Esophagus mucosa (tissue), 1 donor: ENCODE measurements at places on chromosomes 2 and 18. TPM values are rescaled to one million over a fixed set of nuclear protein-coding genes. Genes with fewer than 3 reads are reported as not detected.
A peak's percentile ranks its signal among the peaks of the same experiment; 100 is the strongest.

DNA sequence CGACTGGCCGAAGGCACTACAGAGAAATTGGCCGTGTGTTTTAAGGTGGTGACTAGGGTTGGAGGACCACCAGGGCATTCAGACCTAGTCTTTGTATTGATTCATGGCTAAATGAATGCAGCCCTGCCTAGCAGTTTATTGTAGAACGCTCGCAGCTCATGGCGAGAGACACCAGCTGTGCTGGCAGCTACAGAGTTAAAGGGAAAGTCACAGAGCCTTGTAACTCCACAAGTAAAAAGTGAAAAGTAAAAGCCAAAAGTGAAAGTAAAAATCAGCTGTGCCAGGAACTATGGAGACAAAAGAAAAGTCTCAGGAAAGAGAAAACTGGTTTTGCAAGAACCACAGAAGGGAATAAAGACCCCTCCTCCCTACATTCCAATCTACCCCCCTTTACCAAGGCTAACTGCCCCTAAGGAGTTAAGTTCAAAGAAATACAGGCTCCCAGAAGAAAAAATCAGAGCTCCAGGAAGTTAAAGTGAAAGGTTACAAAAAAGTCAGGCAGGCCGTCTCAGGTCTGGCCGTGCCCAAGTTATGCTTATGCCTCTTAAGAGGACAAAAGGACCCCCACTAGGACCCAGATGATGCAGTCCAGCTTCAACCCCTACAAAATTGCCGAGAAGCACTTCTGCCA lies 46.4 kb upstream of the SELENOI start:
- ATAC-seq: peak; percentile 50

GRCh38 chr2:61762292-61762691 lies 91.6 kb downstream of the FAM161A start:
- ATAC-seq: no peak

- ATAC-seq: no peak
Observed at GRCh38 chr2:76711490-76711889, 810.7 kb downstream of the LRRTM4 start.

GRCh38 chr2:85605406-85606115 lies 3.1 kb upstream of the TMEM150A start:
- ATAC-seq: no peak

DNA sequence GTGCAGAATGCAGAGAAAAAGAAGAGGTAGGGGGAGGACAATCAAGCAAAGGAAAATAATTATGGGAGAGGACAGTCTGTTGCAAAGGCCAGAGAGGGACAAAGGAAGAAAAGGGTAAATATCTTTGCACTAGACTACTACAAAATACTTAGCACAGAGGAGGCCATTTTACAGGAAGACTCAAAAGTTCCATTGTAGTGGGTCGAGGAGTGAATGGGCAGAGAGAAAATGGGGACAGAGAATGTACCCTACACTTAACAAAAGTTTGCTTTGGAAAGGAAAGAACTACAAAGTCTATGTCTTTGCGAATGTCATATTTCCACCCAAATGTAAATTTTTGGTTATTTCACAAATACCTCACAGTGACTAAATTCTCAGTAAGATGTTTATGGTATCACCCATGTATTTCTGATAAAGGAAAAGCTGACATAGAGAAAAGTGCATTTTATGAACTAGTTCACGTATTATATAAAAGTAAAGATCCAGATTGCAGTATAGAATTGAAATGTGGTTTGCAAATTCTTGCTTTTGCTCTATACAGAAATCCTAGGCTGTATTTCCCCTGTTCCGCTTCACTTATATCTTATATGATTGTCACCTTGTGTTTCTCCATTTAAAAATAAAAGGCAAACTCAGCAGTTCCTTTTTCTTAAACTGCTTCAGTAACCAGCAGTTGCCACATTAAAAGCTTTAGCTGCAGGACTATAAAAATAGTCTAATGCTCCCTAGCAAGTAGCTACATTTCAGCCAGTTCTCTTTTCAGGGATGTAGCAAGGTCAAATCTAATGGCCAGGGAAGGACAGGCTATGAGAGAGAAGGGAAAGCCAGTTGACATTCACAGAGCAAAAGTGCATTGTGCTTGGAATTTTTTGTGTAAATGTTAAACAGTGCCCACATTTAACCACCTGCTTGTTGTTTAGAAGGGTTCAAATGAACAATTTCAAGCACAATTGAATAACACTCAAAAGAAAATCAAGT lies 79.7 kb upstream of the CYTIP start:
- no peak for ATAC-seq

DNA sequence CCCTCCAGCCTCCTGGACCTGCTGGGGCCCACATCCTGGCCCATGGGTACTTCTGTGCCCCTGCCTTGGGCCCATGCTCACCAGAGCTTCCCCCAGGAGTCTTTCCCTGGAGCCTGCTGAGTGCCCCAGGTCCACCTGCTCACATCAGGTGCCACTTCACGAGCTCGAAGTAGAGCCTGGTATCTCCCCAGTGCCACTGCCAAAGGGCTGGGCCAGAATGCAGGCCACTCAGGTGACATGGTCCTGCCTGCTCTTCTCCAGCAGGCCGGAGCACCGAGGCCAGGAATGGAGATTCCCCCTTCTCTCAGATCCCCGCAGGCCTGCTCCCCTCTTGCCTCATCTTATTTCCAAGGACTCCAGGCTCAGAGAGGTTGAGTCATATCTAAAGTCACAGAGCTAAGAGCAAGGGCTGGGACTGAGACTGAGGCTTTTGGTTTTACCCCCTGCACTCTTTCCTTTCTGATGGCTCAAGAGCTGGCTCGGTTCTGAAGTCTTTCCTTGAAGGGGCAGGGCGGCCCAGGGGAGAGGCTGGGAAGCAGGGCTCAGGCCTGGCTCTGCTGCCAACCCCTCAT lies 79.2 kb downstream of the HS1BP3 start:
- ATAC-seq: no peak

DNA sequence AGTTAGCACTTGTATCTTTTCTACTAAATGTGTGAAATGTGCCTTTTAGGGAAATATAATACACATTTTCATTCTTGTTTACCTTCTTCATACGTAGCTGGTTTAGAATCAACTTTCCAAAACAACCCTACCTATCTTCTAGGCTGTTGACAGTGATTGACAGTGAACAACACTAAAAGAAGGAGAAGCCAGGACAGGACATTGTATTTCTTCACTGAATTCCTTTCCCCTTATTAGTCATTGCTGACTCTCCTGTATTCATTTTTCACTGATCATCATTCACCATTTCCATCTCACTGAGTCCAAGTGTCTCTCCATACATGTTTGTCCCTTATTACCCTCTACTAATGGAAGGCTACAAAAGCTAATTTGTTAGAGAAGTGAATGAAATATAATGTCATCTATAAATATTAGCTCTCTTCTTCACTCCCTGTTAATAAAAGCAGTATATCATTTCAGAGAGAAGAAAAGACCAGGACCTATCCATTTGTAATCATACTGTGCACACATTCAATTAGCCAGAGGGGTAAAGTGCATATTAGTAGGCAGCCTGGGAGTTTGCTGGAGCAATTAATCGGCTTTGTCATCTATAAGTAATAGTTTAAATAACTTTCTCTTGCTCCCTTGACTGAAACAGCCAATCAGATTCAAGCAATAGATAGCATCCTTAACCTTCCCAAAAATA lies 192.5 kb upstream of the FOSL2 start:
- peak; percentile 58 for ATAC-seq

Gene CRYBA2
- total RNA-seq: not detected

Gene LRRC30
- total RNA-seq: not detected

Gene CCDC178
- 0.36 TPM for total RNA-seq

Gene KCNJ3
- total RNA-seq: not detected
